ENCODE measurements at places on chromosomes 3 and 15. TPM values are rescaled to one million over a fixed set of nuclear protein-coding genes. Genes with fewer than 3 reads are reported as not detected.

DNA sequence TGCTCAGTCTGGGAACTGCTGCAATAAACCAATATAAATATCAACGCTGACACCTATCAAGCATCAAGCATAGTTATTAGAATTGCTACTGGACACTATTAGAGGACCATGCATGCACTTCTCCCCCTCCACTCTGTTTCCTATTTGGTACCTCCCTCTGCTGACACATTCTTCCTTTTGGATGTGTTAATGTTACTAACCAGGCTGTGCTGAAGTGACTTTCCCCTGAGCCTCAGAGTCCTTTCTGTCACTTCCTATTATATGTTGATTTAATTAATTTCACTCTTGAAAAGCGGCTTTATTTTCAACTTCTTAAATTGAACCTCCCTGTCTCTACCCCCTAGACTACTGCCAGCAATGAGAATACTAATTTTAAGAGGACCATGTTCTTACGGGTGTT lies 379.1 kb downstream of the MCTP2 start:
- no peak for DNase-seq

DNA sequence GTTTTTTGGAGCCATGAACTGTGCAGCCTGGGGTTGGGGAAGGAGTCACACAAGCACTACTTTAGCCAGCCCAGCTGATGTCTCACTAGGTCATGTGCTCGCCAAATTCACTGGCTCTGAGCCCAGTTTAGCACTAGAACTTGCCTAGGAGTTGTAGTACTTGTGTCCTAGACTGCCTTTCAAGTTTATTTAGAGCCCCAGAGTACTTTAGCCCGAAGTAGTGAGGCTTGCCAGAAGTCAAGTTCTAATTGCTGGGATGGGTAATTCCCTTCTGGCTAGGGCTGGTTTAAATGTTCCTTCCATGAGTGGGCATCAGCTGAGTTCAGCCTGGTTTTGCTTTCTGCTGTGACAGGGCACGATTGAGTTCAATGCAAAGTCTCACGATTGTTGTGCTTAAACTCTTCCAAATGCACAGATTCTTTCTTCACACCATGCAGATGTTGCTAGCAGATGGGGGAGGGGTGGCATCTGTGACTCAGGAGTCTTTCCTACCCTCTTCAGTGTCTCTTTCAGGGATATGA lies 228.2 kb upstream of the ZPLD1 start:
- DNase-seq, result no peak

DNA sequence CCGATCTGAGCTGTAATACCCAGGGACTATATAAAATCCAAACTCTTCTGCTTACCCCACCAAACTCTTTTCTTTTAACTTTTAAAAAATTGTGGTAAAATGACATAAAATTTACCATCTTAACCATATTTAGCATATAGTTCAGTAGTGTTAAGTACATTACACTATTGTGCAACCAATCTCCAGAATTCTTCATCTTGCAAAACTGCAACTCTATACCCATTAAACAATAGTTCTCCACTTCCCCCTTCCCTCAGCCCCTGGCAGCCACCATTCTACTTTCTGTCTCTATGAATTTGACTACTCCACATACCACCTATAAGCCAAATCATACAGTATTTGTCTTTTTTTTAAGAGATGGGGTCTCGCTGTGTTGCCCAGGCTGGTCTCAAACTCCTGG lies 38.7 kb downstream of the SENP8 start:
- DNase-seq, result no peak

DNA sequence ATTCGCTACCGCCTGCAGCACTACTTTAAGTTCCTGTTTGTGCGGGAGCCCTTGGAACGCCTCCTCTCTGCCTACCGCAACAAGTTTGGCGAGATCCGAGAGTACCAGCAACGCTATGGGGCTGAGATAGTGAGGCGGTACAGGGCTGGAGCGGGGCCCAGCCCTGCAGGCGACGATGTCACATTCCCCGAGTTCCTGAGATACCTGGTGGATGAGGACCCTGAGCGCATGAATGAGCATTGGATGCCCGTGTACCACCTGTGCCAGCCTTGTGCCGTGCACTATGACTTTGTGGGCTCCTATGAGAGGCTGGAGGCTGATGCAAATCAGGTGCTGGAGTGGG lies 995 bp downstream of the CHST14 start:
- no peak for DNase-seq

GRCh38 chr15:40960151-40960885 lies 7.0 kb downstream of the CHAC1 start:
- DNase-seq, result no peak

DNA sequence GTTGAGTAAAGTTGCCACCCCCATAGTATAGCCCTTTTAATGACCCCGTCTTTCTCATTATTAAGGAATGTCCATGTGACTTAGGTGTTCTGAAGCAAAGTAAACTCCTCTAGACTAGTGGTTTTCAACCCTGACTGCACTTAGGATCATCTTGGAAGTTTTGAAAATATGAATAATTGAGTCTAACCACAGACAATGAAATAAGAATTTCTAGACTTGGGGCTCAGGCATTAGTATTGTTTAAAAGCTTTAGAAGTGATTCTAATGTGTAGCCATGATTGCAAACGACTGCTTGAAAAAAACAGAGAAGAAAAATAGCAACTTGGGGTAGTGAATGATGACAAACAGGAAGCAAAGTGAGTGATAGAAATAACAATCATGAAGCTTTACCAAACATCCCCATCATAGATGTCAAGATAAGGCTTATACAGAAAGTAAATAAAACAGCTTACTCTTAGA lies 35.0 kb downstream of the ALCAM start:
- DNase-seq, result no peak

- no peak for DNase-seq
Observed at GRCh38 chr3:163919154-163919553, 1159.1 kb downstream of the SI start.

DNA sequence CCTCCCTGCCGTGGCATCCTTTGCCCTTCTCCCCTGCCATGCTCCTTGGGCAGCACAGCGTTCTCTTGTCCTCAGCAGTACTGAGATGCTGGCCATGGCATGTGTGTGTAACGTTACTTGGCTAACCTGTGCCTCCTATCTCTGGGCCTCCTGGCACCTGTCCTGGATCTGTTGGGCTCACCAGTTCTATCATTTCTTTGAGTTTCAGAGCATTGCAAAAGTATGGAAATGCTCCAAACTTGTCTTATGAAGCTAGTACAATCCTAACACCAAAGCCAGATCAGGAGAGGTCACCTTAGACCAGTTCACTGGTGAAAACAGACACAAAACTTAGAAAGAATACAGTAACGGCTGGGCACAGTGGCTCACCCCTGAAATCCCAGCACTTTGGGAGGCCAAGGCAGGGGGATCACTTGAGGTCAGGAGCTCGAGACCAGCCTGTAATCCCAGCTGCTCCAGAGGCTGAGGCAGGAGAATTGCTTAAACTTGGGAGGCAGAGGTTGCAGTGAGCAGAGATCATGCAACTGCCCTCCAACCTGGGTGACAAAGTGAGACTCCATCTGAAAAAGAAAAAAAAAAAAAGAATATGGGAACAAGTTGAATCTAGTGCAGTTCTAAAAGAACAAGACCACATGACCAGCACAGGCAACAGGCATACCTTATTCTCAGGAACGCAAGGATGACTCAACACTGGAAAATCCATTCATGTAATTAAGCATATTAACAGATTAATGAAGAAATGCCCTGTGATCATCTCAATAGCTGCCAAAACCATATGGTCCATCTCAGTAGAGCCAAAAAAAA lies 62.4 kb upstream of the TRPM1 start:
- no peak for DNase-seq

DNA sequence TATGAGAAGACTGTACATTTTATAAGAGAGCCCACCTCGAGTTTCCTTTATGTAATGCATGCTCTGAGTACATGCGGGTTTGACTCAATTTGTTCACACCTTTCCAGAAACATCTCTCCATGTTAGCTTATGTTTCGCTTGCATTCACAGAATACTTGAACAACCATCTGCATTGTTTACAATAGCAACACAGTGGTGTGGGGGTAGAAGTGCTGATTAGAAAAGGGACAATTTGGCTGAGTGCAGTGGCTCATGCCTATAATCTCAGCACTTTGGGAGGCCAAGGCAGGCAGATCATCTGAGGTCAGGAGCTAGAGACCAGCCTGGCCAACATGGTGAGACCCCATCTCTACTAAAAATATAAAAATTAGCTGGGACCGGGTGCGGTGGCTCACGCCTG lies 60.9 kb downstream of the NCEH1 start:
- DNase-seq, result no peak

- no peak for DNase-seq
Observed at GRCh38 chr3:142259359-142259758, 34.0 kb upstream of the GK5 start.

GRCh38 chr3:14467814-14468620 lies 65.6 kb downstream of the SLC6A6 start:
- peak; percentile 73 for DNase-seq

DNA sequence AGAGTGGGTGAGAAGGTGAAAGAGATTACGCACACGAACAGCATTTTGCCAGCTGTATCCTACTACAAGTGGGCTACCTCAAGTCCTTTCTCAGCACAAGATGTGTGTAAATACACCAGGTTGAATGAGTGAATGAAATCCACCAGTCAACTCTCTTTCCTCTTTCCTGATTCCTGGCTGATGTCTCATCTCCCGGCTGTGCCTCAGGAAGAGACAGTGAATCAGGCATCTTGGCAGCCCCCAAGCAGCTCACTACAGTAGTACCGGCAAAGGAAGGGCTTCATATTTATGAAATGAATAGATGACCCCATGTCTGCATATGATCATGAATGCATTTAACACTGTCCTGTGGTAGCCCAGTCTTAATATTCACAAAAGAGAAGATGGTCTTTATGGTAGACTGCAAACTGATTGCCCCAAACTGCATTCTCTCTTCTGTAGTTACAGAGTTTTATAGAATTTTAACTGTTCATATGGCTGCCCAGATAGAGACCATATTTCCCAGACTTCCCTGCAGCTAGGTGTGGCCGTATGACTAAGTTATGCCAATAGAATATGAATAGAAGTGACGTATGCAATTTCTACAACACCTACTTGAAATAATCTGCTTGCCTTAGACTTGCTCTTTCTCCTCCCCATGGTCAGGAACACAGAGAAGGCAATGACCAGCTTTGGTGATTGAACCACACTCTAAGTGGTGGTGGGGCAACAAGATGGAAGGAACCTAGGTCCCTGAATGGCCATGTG lies 22.7 kb downstream of the MGLL start:
- DNase-seq, result no peak

GRCh38 chr15:45197512-45197911 lies 9.7 kb upstream of the SHF start:
- DNase-seq, result no peak

DNA sequence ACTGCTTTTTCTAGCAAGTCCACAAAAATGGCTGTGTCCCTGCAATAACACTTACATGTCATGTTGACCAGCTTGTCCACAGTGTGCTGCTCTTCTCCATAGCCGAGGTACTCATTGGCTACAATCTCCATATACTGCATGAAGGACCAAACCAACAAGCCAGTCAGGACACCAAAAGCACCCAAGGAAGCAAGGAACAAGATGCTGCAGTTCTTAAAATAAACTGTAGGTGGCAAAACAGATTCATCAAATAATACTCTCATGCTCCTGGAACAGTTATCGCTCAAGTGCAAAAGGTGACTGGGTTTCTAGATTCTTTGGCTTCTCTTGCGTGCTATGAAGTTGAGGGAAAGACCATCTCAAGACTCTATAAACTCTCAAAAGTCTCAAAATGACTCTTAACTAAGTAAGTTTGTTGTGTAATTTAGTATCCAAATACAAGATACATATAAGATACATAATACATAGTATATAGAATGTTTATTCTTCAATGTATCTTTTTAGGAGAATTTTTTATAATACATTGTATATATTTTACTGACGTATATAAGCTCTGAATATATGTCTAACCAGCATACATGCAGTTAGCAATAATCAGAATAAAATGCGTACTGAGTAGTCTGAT lies 57.0 kb downstream of the NEK10 start:
- DNase-seq, result peak; percentile 38

GRCh38 chr3:101146946-101147345 lies 153.7 kb upstream of the ABI3BP start:
- no peak for DNase-seq

DNA sequence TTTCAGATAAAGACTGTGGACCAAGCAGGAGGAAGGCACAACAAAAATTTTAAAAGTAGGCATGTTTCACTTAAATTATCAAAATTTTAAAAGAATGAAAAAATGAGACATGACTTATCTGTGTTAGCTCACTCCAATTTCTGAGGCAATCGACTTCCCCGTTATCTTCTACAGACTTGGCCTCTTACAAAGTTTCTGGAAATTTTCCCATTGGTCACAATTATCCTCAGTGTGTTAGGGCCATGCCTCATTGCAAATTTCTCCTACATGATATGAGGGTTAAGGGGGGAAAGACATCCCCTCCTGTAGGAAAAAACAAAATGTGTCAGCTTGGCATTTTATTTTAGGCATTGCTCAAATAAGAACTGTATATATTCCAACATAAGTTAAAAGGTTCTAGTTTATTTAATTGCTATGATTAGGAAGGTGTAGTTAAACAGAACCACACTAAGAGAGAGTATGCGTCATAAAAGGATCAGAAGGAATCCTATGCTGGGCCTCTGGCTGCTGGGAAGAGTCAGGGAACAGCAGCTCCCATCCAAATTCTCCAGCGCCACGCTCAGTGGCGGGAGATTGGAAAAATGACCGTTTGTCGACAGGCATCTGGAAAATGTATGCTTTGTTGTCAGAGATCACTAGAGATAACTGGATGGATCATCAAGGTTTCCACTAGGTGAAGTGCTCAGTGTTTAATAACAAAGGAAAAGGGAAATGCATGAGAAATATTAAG lies 463.6 kb upstream of the NR2F2 start:
- DNase-seq, result no peak

DNA sequence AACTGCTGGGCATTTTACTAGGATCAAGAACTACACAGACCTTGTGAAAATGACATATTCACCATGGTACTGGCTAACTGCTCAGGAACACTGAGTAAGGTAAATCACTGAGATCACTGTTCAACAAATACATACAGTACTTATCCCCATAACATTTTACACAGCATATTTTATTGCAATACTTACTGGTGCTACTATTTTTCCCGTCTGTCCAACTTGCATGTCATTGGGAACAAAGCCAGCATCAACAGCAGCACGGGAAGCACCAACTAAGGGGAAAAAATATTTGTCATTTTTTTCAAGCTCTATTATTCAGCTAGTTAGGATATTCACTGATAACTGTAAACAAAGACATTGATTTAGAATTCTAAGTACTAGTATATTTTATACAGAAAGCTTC lies 37.0 kb downstream of the ETFA start:
- no peak for DNase-seq

DNA sequence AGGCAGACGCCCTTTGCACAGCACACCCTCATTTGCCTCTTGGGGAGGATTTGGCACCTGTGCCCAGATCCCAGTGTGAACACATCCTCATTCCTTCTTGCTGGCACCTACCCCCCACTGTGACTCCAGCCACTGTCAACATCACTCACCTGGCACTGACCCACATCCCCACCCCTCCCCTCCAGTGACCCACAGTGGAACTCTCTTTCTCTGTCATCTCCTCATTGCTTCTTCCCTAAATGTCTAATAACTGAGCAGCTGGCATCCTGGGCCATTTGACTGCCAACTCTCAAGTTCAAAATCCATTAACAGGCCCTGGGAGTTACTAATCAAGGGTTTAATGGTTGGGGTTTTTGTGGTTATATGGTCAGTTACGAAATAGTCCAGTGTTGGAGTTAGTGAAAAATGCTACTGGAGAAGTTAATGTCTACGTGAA lies 14.4 kb downstream of the SNAPC5 start:
- no peak for DNase-seq

GRCh38 chr3:35565048-35565447 lies 74.3 kb upstream of the ARPP21 start:
- DNase-seq, result no peak

PLD1 gene
- total RNA-seq, result 4.1 TPM

MEF2A gene
- 37.5 TPM for total RNA-seq

IRAK2 gene
- 3.3 TPM for total RNA-seq

ICE2 gene
- 38.3 TPM for total RNA-seq

THBS1 gene
- total RNA-seq, result 57.1 TPM

NSMCE3 gene
- total RNA-seq, result 15.9 TPM
